ENCODE measurements at places on chromosomes 4 and X.

DNA sequence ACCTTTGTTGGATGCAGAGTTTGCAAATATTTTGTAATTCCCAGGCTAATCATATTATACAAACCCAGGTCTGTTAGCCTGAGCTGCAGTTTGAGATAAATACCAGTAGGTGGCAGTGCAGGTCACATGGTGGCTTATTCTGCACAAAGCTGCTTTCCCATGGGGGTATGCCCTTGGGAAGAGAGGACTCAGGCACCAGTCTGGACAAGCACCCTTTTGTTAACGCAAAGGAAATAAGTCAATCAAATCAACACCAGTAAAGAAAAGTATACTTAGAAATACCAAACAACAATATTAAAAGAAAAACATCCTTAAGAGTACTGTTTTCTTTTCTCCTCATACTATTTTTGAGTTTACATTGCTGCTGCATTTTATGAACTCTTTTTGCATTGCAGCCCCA lies 389.0 kb upstream of the ZFP42 start:
- DNase-seq: peak; percentile 31

DNA sequence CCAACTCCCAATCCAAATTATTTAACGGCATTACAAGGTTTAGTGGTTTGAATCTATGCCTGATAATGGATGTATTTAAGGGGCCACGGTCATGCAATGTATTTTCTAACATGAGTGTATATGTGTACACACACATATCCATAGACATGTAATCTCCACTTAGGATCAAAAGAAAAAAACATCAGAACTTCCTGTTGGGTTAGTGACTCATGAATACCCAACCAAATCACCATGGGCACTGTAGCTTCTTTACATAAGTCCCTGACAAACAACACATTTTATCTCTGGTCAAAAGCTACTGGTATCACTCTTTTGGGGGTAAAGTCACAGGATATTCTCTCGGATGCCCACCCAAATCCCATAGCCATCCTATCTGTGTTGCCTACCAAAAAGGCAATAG lies 36.5 kb upstream of the TFDP3 start:
- no peak for DNase-seq

DNA sequence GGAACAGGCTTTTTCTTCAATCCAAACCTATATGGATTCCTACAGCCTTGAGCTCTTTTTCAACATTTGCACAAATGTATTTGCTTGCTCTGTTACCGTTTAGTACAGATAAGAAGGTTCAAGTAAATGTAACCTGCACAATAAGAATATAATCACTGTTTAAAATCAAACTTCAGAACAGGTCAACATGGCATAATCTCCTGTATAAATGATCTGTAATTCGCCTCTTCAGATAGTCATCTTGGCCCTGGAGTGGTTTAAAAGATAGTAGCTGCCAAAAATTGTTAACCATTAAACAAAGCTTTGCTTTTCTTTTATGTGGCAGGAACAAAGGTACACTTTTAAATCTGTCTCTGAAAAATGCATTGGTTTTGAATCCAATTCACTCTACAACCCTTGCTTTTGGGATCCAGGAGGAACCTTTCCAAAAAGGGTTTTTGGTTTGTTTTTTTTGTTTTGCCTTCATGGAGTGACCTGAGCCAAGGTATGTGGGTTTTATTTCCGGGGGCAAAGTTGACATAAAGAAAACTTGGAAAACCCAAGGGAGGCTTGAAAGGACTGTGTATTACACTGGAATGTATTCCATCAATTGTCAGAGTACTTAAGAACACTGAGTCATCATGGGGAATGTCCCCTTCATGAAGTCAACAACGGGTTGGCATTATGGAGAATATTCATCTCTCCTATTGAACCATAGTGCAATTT lies 210.4 kb upstream of the HCCS start:
- DNase-seq: no peak

DNA sequence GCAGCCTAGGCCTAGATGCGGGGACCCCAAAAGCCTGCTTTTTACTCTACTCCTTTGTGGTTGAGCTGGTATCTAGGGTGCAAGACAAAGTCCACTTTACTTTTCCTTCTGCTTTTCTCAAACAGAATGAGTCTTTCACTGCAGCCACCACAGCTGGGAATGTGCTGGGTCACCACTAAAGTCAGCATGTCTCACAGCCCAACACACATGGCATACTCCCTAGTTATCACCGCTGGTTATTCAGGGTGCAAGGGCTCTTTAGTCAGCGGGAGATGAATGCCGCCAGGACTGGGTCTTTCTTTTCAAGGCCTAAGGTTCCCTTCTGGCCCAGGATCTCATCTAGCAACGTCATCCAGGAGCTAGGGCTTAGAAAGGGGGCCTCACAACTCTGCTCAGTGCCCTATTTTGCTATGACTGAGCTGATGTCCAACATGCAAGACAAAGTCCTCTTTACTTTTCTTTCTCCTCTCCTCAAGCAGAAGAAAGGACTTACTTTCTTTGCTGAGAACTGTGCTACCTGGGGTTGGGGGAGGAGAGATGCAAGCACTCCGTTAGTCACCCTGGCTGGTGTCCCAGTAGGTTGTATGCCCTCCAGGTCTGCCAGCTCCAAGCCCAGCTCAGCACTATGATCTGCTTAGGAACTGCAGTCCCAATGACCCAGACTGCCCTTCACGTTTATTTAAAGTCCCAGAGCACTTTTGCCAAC lies 22.9 kb upstream of the STPG2 start:
- no peak for DNase-seq

DNA sequence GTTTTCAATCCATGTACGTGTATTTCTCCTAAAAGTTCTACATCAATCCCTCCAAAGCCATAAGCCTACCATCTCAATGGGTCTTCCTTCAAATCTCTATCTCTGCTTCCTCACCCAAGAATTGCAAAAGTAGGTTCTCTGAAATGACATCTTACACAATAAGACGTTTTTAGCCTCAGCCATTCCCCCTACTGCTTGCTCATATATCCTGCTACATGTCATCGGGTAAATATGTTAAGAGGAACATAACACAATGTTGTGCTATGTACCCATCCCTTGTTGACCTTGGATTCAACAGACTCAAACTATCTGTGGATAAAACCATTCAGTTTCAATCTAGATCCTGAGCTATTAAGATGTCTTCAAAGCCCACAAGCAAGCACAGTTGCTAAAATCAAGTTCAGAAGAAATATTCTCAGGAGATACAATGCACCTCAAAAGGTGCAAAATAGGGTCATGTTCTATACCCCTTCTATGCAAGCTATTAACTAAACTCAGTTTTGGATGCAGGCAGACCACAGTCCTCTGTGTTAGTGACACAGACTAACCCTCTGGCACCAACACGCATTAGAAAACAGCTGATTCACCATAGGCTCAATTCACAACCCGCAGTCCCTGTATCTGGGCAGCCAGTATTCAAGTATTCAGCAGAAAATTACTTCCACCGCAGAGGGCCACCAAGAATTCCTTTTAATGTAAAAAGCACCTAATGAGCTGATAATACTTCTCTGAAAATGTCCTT lies 56.8 kb downstream of the CD99L2 start:
- no peak for DNase-seq

- no peak for DNase-seq
Observed at GRCh38 chrX:10992110-10992509, 119.0 kb upstream of the HCCS start.

GRCh38 chrX:134670134-134670924 lies 12.1 kb upstream of the PLAC1 start:
- peak; percentile 26 for DNase-seq

GRCh38 chr4:148412460-148412994 lies 29.7 kb downstream of the NR3C2 start:
- no peak for DNase-seq

- peak; percentile 8 for DNase-seq
Observed at GRCh38 chr4:114728426-114728825, 129.8 kb downstream of the UGT8 start.

DNA sequence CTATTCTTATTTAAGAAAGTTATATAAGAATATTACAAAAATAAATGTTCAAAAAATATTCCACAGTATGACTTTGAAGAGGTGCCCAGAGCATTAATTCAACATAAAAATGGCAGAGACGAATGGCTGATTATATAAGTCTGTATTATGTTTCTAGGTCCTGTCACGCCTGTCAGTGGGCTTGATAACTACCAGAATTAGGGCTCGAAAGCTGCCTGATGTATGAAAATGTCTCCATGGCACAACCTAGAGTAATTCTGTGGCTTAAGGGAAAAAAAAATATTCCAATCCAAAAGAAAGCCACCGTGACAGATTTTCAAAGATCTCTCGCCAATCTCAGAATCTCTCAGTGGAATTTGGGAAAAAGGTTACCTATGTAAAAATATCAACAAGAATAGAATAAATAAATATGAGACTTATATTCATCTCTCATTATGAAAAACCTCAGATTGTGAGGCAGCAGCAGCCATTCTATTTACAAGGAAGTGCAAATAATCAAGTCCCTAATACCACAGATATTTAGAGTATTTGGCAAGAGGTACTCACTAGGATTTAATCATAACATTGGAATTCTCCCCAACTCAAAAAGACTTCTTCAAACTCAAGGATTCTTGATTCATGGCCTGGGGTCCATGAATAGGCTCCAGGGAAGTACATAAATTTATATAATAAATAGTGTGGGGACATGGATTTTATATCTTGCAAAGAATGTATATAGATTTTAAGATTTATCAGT lies 489.1 kb upstream of the INTU start:
- no peak for DNase-seq

DNA sequence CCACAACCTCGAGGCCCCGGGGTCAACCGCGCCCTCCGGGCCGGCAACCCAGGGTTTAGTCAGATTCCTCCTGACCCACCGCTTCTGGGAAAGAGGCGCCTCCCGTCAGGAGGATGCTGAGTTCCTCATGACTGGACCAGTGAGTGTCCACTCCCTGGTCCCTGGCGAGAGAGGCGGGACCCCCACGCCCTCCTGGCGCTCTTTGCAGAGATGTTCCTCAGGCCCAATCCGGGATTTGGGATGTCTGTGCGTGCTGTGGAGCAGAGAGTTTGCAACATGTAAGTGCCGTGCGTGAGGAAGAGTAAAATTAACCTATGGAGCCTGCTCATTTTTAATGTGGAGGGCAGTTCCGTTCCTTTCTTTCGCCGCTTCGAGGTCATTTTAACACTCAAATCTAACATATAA lies 824 bp upstream of the UGDH start:
- DNase-seq: no peak

DNA sequence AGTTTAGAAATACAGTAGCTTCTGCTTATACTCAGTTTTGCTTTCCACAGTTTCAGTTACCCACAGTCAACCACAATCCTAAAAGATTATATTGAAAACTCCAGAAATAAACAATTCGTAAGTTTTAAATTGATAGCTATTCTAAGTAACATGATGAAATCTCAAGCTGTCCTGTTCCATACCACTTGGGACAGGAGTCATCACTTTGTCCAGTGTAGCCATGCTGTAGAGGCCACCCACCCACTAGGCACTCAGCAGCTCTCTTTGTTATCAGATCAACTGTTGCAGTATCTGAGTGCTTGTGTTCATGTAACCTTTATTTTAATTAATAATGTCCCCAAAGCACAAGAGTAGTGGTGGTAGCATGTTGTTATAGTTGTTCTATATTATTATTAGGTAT lies 117.5 kb upstream of the IQCM start:
- no peak for DNase-seq

- DNase-seq: no peak
Observed at GRCh38 chr4:183627979-183628588, 30.9 kb downstream of the RWDD4 start.
